Ureter (tissue), 1 donor: ENCODE measurements at places on chromosomes 7 and 10.

DNA sequence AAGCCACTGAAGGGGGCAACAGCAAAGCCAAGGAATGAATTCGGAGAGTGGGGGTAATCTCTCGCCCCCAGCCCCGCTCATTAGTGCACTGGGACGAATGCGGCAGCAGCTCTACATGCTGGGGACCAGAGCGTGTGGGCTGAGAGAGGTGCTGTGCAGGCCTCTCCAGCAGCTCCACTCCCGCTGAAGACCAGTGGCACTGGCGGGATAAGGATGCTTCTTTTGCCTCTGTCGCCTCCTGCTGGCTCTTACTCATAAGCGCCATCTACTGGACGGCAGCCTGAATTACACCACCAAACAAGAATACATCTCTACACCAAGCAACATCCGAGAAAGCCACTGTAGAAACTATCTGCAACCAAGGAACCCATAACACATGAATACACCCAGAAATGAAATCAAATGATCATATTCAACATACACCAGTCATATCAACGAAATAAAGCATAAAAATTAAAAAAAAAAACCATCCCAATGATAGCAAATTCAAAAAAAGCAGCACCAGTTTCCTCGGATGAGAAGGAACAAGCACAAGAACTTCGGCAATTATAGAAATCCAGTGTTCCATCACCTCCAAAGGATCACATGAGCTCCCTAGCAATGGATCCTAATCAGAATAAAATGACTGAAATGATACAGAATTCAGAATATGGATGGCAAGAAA lies 79.0 kb upstream of the TMEM168 start:
- no peak for DNase-seq

- DNase-seq: no peak
Measured at GRCh38 chr10:46554166-46554781, 2.2 kb downstream of the GPRIN2 start.

DNA sequence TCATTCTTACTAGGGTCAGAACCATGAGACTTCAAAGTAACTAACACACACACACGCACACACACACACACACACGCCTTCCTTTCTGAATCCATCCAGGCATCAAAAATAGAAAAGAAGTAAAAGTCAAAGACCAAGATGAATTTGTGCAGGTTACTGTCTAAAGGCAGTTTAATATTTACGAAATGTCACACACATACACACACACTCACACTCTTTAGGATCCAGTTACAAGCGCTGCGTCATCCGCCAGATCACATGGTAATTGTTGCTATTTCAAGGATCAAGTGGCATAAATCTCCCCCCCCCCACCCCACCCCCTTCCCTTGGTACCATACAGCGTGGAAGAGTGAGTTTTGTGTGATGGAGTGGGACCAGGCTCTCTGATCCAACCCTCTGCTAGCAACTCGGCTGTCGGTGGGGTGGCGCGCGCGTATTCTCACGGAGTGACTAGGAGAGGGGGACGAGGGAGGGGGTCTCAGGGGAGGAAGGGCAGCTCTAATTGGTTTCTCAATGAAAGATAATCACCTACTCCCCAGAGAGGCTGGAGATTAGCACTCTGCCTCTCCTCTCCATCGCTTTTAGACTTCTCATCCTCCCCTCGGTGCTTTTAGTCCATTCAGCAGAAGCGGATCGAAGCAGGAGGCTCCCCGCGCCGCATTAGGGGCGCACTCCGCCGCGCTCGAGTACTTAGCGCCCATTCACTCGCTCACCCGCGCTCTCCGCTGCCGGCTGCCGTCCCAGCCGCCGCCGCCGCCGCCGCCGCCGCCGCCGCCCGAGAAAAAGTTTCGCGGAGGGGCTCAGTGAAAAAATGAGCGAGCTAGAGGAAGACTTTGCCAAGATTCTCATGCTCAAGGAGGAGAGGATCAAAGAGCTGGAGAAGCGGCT lies 83.5 kb upstream of the PRKG1 start:
- peak; percentile 52 for DNase-seq

- DNase-seq: no peak
Measured at GRCh38 chr10:128277267-128277840, 151.1 kb upstream of the MKI67 start.

GRCh38 chr7:1022801-1023465 lies 21.4 kb upstream of the GPR146 start:
- no peak for DNase-seq

DNA sequence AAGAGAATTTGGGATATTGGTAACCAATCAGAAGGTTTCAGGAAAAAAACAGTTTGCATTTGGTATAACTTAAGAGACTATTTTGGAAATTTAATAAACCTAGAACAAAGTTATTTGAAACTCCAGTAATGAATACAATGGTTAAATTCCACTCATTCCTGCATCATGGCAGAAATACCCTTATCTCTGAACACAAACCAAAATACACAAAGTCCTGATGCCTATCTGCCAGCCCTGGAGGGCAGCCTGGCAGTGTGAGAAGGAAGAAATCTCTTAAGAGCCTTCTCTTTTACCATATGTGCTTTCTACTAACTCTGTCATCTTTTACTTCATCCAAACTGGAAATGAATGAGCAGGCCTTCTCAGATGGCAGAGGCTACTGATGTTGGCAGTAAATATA lies 147.1 kb upstream of the LYZL1 start:
- DNase-seq: no peak

DNA sequence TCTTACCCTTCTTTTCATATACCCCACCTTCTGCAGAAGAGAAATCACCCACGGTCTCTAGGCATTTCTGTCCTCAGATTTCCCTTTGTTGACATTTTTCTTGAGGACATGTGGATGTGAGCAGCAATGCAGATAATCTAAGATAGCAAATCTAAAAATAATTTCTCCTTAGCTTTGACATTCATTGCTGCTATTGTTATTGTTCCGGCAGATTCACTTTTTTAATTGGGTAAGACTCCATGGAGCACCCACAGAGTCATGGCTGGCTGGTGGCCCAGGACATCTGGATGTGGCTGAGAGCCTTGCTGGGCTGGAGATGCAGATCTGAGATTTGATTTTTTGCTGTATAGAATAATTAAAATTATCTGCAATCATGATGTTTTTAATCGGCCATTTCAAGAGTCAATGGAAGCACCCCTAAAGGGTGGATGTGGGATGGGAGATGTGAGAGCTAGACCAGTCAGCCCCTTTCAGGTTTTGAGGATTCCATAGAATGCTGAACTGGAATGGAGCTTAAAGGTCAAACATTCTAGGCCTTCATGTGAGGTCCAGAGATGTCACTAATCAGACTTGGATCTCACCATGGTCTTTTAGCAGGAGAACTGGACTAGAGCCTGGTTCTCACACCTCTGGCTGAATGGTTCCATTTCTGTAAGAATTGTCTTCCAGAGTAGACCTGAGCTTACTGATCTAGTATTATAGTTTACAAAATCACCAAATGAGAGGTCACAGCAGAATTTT lies 37.5 kb downstream of the TAS2R41 start:
- DNase-seq: no peak

GRCh38 chr10:14084875-14085274 lies 245.8 kb downstream of the FRMD4A start:
- no peak for DNase-seq

DNA sequence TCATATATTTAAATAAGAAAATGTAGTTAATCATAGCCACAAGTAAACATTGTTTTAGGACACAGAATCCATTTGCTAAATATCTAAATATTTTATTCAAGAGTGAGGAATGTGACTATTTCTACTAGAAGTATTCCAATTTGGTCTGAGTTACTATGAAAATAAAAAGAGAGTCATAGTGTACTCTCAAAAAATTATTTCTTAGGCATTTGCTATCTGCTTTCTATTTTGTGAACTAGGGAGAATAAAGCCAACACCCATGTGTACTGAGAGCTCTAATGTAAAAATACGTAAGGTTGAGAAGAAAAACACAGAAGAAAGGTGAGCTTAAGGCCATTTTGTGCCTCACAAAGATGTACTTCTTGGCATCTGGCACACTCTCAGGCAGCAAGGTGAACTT lies 38.3 kb downstream of the PRTFDC1 start:
- no peak for DNase-seq

DNA sequence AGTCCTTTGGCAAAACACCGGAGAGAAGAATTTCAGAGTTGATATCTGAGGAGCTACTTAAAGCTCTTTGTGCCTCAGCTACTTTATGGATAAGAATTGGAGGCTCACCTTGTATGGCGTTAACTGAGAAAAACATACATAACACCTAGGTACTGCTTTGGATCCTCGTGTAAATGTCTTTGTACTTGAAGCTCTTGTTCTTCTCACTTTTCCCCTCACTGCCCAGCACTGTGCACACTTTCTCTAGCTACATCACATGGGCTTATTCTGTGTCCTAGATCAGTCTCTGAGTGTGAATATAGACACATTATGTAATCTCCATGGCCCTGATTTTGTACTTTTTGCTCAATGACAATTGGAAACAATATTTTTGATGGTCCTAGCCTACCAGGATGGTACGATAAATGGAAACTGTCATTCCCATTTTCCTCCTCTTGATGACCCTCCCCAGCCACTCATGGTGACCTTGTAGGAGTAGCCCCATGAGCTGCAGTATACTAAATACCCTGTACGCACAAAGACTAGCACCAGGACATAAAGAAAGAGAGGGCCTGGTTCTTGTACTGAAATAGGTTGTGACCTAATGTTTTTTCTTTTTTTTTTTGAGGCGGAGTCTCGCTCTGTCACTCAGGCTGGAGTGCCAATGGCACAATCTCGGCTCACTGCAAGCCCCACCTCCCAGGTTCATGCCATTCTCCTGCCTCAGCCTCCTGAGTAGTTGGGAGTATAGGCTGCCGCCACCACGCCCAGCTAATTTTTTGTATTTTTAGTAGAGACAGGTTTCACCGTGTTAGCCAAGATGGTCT lies 22.1 kb downstream of the STAMBPL1 start:
- no peak for DNase-seq
